K562 (cell line): ENCODE measurements at places on chromosomes 13 and 19.

GRCh38 chr19:2266183-2266993 lies 10.2 kb upstream of the JSRP1 start:
- DNase-seq: peak; percentile 51
- H3K27ac ChIP-seq: peak overlapping the region; percentile 49
- H3K4me1 ChIP-seq: peaks cover 62% of the 10 kb centered on the region
- H3K36me3 ChIP-seq: peaks cover 5% of the 10 kb centered on the region; the same call in 2 of the 3 replicates
- H3K27me3 ChIP-seq: no peaks in the 10 kb centered on the region

GRCh38 chr13:37201081-37201480 lies 95.6 kb upstream of the CSNK1A1L start:
- H3K4me3 ChIP-seq: no peak overlapping the region
- no peak overlapping the region for H3K27ac ChIP-seq
- no peaks in the 10 kb centered on the region for H3K36me3 ChIP-seq
- H3K27me3 ChIP-seq: no peaks in the 10 kb centered on the region
- DNase-seq: no peak

DNA sequence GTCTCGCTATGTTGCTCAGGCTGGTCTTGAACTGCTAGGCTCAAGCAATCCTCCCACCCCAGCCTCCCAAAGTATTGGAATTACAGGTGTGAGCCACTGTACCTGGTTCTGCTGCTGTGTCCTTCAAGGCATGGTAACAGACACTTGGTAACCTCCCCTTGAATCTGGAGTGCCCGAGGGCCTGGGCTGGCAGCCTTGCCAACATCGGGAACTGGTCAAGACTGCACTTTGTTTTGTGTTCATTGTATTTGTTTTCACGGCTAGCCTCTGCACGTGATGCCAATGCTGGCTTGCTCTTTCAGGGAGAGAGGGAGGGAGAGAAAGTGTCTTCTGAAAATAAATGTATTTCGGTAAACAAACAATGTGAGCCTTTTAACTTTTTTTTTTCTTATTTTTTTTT lies 12.0 kb downstream of the CERS4 start:
- H3K27me3 ChIP-seq: peaks cover 11% of the 10 kb centered on the region; the same call in 2 of the 3 replicates
- peaks cover 5% of the 10 kb centered on the region; the same call in 1 of the 2 replicates for H3K4me1 ChIP-seq
- H3K27ac ChIP-seq: no peak overlapping the region
- H3K36me3 ChIP-seq: no peaks in the 10 kb centered on the region
- DNase-seq: no peak

DNA sequence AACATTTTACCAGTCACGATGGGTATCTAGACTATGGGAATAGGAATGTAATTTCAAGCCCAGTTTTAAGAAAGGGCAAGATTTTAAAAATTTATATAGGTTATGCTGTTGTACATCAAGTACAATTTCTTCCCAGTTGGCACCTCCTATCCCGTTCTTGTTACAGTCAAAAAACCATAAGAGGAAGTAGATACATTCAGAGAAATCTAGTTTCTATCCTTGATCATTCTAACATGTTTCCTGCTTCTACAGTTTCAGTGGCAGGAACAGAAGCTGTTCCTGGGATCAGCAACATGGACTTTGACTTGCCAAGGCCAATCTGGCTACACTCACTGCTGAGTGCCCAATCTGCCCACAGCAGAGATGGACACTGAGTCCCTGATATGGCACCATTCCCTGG lies 14.7 kb upstream of the FPR3 start:
- no peak overlapping the region for H3K4me3 ChIP-seq
- no peak for DNase-seq
- no peaks in the 10 kb centered on the region for H3K27me3 ChIP-seq

DNA sequence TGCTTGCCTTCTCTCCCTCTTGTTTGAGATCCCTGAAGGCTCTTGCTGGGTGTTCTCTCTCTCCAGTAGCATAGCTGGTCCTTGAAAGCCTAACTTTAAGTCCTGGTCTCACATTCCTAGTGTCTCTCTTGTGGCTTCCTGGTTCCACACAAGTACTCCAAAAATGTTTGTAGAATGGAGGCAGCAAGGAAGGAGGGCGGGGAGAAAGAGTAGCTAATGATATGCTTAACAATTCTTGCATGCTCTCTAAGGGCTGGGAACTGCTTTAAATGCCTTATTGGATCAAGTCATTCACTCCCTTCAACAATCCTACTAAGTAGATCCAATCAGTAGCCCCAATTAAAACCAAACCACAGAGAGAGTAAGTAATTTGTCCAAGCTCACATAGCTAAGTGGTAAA lies 357.3 kb downstream of the KLF5 start:
- no peaks in the 10 kb centered on the region for H3K36me3 ChIP-seq
- H3K27ac ChIP-seq: no peak overlapping the region
- H3K4me3 ChIP-seq: no peak overlapping the region
- no peak for DNase-seq
- no peaks in the 10 kb centered on the region for H3K27me3 ChIP-seq

DNA sequence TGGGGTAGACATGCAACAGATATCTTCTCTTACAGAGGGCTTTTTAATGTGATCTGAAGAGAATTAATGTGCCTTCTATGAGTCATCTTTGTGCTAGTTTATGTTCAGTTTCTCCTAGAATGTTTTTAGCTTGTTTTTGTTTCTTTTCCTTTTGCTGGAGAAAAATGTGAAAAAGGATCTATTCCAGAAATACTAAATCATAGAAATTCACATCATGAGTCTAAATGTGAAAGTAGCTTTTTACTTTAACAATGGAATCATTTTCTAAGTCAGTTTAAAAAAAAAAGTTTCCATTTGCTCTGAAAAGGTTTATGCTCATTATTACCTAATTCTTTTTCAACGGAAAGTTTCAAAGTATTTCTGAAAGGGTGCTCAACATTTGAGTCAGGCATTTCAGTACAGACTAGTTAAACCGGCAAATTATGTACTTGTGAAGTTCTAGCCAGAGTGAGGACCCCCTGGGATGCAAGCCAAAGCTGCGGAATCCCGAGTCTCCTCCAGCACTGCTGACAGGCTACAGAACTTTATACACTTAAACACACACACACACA lies 72.9 kb downstream of the SPATA13 start:
- H3K27ac ChIP-seq: no peak overlapping the region
- no peaks in the 10 kb centered on the region for H3K27me3 ChIP-seq
- no peak overlapping the region for H3K4me3 ChIP-seq
- H3K4me1 ChIP-seq: no peaks in the 10 kb centered on the region
- no peak for DNase-seq

DNA sequence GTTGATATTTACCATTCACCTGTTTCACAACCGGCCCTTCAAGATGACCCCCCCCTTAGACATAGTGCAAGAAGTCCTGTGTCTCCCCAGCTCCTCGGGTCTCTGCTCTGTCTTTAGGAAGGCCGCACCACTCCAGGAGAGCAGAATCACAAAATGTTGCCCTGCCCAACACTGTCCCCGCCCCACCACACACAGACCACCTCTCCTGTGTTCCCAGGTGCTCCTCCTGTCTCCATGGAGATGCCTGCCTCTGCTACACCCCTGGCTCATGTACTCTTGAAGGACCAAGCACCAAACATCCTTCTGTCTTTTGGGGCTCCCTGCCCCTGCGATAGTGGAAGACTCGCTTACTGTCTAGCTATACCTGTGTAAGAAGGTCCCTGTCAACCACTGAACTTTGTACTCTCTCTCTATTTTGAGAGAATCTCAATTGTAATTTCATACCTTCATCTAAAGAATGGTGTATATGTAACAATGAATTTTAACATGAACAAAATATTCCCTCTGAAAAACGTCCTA lies 9.6 kb upstream of the TNFRSF19 start:
- no peaks in the 10 kb centered on the region for H3K4me1 ChIP-seq
- H3K36me3 ChIP-seq: no peaks in the 10 kb centered on the region
- DNase-seq: no peak
- no peak overlapping the region for H3K27ac ChIP-seq
- no peaks in the 10 kb centered on the region; the same call in 2 of the 3 replicates for H3K27me3 ChIP-seq

GRCh38 chr13:77009011-77009410 lies 17.1 kb downstream of the CLN5 start:
- no peaks in the 10 kb centered on the region for H3K27me3 ChIP-seq
- H3K27ac ChIP-seq: no peak overlapping the region
- no peak for DNase-seq
- peaks cover 57% of the 10 kb centered on the region for H3K36me3 ChIP-seq
- H3K4me3 ChIP-seq: no peak overlapping the region

DNA sequence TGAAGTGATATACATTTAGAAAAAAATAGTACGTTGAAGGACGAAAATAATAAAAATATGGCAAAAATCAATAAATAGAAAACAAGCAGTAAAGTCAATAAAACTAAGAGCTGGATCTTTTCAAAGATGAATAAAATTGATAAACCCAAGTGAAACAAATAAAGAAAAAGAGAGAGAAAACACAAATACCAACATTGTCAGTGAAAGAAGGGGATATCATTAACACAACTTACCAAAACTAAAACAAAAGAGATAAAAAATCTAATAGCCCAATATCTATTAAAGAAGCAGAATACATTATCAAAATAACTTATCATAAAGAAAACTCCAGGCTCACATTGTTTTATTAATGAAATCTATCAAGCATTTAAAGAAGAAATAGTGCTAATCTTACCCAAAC lies 675.1 kb downstream of the UQCRFS1 start:
- H3K4me1 ChIP-seq: peaks cover 3% of the 10 kb centered on the region; the same call in 1 of the 3 replicates
- no peak for DNase-seq
- H3K27ac ChIP-seq: peak overlapping the region; percentile 88; the same call in 2 of the 3 replicates
- no peaks in the 10 kb centered on the region; the same call in 1 of the 3 replicates for H3K36me3 ChIP-seq
